ENCODE measurements at places on chromosomes 13 and 19. TPM values are rescaled to one million over a fixed set of nuclear protein-coding genes. Genes with fewer than 3 reads are reported as not detected.

- DNase-seq = no peak
Measured at GRCh38 chr13:97295283-97296182, 73.4 kb downstream of the MBNL2 start.

DNA sequence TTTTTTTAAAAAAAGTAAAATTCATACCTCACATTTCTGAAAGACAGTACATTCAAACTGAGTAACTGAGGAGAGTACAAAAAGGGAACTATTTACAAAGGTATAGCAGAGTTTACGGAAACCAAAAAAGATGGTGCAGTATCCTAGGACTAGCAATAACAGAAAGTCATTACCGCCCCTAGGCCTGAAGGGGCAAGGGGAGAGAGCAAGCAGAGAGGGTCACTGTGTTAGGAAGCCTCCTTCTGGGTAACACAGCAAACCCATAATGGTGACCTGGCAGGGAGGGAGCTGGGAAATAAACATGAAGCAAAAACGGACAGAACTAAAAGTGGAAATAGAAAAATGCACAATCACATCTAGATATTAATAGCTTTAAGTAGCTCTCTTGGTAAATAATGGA, 8.2 kb downstream of the VWA8 start:
- DNase-seq = no peak

DNA sequence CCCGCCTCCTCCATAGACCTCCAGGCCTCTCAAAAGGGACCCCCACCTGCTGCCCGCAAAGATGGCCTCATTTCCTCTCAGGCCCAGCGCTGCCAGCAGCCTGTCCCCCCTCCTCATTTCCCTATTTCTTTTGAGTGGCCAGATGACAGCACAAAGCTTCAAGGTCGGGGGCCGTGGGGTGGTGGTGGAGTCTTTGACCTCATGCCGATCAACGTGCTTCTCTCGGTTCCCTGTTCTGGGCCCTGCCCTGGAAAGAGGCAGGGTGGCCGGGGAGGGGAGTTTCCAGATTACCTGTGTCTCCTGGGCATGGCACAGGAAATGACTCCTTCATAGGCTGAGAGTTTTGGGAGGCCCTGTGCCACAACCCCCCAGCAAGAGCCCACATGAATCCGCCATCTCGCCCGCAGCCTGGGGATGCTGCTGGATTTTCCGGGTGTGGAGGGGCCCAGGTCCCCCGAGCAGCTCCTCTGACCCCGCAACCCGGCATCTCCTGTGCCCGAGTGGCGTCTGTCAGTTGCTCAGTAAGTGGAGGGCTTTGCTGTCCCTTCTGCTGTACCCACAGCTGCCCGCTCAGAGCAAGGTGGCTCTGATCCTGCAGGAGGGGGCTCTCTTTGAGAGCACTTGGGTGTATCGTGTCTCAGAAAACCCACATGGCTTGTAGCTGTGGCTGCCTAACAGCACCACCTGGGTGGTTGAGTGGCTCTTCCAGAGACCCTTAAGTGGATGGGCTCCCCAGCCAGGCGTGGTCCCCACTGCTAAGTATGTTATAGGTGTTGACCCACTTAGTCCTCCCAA, 139.4 kb downstream of the SIPA1L3 start:
- no peak for DNase-seq

DNA sequence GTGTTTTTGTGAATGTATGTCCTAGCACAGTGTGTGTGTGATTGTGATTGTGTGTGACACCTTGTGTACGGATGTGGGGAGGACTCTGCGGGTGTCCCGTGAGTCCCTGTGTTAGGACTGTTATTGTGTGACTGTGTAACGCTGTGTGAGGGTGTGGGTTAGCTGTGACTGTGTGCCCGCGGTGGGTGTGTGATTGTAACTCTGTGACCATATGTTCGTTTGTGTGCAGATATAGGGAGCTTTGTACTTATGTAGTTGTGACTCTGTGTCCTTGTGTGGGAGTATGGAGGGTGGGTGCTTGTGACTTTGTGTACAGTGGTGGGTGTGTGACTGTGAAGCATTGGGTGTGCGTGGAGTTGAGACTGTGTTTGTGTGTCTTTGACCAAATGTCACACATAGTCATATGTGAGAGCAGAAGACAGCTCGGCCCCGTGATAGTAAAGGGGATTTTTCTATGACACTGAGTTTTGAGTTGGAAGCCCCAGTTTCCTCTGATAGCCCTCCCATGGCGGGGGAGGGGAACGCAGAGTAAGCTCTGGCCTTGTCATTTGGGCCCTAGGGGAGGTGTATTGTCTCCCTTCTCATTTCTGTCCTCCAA, 949 bp upstream of the ZNF260 start:
- DNase-seq = no peak

GRCh38 chr13:22427783-22428182, 753.0 kb upstream of the SGCG start:
- no peak for DNase-seq

DNA sequence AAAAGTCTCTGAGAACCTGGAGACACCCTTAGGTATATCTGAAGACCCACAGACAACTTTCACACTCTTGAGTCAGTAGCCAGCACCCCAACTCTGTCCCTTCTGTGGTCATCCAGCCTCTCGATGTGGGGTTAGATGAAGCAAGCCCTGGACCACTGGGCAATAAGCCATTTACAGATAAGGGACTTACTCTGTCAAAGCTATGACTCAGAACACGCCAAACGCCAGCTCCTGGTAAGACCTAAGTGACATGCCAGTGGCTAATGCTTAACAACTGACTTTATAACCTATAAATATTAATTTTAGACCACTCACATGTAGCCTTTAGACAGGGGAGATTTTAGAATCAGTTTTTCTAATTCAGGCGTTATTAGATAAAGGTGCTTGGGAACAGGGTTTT, 85.7 kb downstream of the SHISA2 start:
- DNase-seq = no peak

- no peak for DNase-seq
Measured at GRCh38 chr19:45471931-45472562, 4.3 kb downstream of the FOSB start.

DNA sequence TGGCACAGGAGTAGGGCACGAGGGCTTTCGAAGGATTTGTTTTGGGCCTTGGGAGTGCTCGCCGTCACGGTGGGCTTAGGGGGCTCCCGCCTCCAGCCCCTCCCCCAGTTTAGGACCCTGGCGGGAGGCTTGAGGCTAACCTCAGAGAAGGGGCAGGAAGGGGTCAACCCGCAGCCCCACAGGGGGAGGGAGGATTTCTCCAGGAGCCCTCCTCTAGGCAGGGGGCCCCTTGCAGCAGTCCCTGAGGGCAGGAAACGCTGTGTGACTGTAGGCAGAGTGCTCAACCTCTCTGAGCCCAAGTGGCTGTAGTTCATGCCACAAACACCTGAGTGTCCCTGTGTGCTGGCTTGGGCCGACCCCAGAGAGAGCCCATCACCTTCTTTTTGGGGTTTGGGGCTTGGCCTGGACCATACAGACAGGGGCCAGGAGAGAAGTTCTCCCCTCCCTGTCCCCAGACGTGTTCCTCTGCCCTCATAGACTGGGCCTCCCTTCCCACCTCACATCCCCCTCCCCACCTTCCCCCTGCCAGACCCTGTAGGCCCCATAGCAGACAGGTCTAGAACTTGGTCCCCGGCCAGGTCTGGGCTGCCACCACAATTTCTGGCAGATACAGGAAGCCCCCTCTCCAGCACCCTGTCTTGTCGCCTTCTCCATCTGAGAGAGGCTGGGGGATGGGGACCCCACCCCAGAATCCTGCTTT, 8.1 kb downstream of the ISYNA1 start:
- no peak for DNase-seq

DNA sequence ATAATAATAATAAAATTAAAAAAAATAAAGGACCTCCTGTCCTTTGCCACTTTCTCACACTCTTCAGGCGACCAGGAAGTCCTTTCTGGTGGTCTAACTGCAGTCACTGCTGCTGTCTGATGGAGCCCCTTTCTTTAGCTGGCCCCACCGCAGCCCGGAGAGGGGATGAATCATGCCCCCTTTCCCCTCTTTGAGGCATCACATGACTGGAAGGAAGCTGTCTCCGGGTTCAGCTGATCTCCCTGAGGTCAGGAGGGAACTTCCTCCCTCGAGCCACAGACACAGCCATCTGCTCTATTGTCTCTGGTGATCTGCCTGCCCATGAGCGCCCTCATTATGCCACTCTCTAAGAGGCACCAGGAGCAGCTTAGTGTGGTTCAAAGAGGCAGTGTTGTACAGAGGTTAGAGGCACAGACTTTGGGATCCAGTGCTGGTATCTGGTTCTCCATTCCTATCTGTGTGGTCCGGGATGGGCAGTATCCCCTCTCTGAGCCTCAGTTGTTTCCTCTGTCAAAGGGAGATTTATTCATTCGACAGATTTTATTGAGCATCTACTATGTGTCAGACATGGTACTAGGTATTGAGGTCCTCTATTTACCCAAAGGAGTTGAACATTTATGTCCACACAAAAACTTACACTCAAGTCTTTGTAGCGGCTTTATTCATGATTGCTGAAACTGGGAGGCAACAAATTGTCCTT, 30.0 kb downstream of the VAV1 start:
- no peak for DNase-seq

GRCh38 chr13:22837980-22838647, 342.7 kb upstream of the SGCG start:
- no peak for DNase-seq

DNA sequence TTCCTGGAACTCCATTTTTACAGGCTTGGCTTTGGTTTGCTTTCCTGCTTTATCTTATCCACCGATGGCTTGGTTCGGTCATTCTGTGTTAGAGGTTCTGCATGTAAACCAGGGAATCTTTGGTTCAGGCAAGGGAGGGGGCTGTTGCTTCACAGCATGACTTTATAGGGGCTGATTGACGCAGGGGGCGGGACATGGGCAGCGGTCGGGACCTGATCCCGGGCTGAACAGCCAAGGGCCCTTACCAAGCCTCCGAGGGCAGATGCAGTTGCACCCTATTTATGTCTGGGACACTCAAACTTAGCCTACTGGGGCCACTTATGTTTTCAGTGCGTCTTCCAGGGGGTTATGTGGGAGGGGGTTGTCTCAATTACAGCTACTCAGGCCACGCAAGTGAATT, 312.4 kb downstream of the ZNF536 start:
- DNase-seq = no peak

GRCh38 chr19:6482343-6482686, 728 bp upstream of the DENND1C start:
- DNase-seq = no peak

GRCh38 chr13:74217811-74218210, 83.6 kb upstream of the KLF12 start:
- no peak for DNase-seq

- no peak for DNase-seq
Measured at GRCh38 chr19:906480-906879, 6.5 kb downstream of the R3HDM4 start.

DNA sequence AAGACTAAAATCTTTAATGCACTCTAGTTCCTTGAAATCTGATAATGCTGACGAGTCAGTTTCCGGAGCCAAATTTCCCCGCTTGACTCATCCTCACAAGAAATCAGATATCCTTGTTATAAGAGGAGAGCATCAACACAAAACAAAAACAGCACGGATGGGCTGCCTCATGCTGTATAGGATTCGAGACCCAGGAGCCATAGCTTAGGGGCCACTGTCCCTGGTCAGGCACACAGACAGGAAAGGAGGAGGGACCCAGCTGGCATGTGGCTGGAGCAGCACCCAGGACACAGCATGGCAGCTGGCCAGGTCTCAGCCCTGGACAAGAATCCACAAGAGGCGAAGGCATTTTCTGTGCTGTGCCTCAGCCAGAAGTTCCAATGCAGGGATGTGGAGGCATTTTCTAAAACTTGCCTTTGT, 110.2 kb upstream of the SPATA13 start:
- DNase-seq = no peak

DNA sequence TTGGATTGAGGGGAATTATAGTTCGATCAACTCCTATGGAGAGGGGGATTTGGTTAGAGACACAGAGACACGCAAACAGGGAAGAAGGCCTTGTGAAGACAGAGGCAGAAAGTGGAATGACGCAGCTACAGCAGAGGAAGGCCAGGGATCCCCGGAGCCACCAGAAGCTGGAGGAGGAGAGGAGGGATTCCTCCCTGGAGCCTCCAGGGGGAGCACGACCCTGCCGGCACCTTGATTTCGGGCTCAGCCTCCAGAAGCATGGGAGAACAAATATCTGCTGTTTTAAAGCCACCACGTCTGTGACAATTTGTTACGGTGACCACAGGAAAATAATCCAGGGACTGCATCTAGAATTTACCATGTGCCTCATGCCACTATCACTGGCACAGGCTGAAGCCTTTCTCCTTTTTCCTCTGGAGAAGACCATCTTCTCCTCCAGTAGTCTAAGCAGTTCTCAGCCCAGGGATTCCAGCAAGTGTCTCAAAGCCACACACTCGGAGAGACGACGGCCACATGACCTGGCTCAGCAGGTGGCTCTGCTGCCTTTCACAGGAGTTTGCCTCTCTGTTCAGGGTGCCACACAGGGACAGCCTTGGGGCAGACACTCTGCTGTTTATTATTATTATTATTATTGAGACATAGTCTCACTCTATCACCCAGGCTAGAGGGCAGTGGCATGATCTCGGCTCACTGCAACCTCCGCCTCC, 39.9 kb upstream of the CCNE1 start:
- no peak for DNase-seq

DNA sequence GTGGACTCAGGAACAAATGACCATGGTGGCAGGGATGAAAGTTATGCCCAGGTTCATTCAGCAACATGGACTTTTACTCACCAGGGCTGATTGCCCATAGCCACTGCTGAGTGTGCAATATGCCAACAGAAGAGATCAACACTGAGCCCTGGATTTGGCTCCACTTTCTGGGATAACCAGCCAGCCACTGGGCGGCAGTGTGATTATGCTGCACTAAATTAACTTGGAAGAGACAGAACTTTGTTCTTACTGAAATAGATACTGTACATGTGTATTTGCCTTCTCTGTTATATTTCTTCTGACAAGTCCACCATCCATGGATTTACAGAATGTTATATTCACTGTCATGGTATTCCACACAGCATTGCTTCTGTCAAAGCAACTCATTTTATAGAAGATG, 257.4 kb downstream of the TDRD3 start:
- no peak for DNase-seq

DNA sequence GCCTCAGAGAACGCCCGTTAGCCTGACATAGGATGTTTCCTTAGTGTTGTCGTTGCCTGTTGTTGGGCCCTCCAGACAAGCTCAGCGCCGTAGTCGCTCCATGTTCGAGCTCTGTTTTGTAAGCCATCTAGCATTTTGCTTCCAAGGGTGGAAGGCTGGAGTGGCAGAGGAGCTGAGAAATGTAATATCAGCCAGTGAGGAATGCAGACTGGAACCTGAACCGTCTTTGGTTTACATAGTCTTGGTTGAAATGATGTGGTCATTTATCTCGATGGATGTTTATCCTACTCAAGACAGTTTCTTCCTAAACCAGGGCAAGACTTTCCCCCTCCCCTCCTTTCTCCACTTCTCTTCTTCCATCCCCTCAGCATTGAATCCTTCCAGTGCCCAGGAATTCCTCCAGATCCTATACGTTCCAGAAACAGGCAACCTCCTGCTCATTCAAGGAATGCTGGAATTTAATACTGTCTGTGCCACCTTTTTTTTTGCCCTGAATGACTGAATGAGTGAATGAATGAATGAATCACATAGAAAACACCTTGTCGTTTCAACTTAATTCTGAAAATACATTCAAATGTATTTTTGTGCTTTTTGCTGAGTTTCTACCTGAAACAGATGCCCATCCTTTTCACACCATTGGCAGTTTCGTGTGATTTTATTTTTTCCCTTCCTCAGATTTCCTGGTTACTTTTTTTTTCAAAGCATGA, 109.5 kb upstream of the MBNL2 start:
- DNase-seq = no peak

The SIAH3 gene
- total RNA-seq = 0.23 TPM

The ADM5 gene
- total RNA-seq = 1.9 TPM

The METTL21C gene
- not detected for total RNA-seq

The LHB gene
- total RNA-seq = 3.6 TPM

The RNF113B gene
- total RNA-seq = not detected

The TGFBR3L gene
- total RNA-seq = 1.6 TPM

The ZNF563 gene
- 9.7 TPM for total RNA-seq

The SPIB gene
- total RNA-seq = not detected

The ZNF345 gene
- total RNA-seq = 0.46 TPM

The FGF22 gene
- total RNA-seq = 0.29 TPM
